Body of pancreas (tissue), 4 donors: ENCODE measurements at places on chromosomes 1 and 21. TPM values are rescaled to one million over a fixed set of nuclear protein-coding genes. Genes with fewer than 3 reads are reported as not detected.

DNA sequence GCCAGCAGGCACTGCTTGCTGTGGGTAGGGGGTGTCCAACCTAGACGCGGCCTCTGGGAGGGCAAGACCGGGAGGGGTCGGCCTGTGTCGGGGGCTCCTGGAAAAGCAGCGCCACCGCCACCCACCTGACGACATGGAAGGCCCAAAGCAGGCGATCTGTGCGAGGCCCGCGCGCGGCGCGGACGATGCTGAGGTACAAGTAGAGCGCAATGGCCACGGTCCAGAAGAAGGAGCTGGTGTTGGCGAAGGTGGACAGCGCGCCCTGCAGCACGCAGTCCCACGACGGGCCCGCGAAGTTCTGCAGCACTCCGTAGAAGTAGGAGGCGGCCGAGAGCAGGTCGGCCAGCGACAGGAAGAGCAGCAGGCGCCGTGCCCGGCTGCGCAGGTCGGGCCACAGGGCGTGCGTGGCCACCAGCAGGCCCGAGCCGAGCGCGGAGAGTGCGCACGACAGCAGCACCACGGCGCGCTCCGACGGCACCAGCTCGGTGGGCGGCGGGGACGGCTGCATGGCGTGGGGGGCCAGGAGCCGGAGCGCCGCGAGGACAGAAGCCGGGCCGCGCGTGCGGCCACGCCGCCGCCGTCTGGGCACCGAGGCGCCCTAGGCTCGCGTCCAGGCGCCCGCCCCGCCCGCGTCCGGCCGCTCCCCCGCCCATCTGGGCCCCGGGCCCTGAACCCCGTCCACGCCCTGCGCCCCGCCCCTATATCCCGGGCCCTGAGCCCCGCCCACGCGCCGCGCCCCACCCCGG is at the start of gene GPR157:
Gene GPR157, minus strand, starts transcription at position 583 of the 746 bp plus-strand sequence. Its CDS starts 75 bp downstream, at position 508.
- DNase-seq, result peak; percentile 94

DNA sequence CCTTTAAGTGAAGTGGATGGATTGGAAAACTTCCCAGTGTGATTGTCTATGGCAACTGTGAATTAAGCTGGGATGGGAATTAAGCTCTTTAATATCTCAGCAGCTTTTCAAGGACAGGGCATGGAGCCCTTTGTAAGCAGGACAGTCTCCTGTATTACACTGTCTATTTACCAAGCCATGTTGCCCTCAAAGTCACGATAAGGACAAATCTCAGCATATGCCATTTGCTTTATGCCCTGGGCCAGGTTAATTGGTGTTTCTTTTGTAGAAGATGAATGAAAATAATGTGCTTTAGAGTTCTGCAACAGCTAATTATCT is 17.6 kb downstream of the UTP25 start:
- DNase-seq, result no peak

C1orf50 gene
- total RNA-seq, result 2.0 TPM

GRCh38 chr1:164628772-164629171 is 69.8 kb downstream of the PBX1 start:
- DNase-seq, result no peak

- no peak for DNase-seq
Observed at GRCh38 chr1:80882553-80882952, 918.2 kb upstream of the ADGRL2 start.

GRCh38 chr1:85015826-85016225 is 18.9 kb upstream of the MCOLN2 start:
- no peak for DNase-seq

KIF2C gene
- not detected for total RNA-seq

DNA sequence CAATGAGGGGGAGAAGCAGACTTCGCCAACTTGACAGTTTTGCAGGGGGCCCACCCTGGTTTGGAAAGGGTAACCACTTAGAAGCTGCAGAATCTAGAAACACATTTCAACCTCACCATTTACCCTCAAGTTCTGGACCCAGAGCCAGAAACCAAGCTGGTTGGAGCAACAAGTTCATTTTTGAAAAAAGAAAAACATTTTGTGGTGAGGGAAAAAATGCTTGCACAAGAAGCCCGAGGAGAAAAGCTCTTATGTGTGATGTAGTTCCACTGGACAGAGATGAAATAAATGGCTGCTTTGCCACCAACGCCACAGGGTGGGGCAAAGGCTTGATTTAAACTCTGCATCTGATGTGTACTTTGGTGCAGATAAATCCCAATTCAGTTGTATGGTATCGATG is 10.6 kb upstream of the NGF start:
- DNase-seq, result no peak

DNA sequence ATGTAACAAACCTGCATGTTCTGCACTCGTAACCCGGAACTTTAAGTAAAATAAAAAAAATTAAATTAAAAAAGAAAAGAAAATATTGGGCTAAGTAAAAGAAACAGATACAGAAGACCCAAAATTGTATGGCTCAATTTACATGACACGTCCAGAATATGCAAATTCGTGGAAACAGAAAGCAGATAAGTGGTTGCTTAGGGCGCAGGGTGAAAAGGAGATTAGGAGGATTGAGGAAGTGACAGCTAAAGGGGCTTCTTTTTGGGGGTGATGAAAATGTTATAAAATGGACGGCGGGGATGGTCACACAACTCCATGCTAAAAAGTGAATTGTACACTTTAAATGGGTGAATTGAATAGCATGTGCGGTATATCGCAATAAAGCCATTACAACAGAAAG is 27.4 kb upstream of the ZBTB21 start:
- DNase-seq, result no peak

- DNase-seq, result no peak
Observed at GRCh38 chr1:111140680-111140967, 601 bp downstream of the CEPT1 start.

SPRR2F gene
- total RNA-seq, result not detected

DNA sequence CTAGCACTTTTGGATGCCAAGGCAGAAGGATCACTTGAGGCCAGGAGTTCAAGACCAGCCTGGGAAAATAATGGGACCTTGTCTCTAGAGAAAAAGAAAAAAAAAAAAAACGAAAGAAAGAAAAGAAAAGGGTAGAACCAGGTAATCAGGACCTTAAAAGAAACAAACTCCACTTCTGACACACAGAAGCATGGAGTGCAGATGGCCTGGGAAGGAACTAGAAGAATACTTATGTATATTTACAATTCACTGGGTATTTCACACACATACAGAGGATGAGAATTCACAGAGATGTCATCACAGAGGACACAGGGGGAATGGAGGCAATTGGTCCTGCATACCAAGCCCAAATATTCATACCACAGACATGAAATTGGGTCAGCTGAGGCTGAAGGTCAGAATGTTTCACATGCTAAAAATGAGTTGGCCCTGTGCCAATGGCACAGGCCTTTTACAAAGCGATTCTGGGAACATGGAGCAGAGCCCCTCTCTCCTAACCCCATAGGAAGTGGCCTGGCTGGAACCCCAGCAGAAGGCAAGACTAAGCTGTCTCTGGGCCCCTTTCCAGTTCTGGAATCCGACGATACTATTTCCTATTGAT is 4.4 kb downstream of the B4GALT3 start:
- peak; percentile 39 for DNase-seq

GRCh38 chr1:95287825-95288224 is 53.8 kb downstream of the RWDD3 start:
- DNase-seq, result no peak
